ENCODE measurements at places on chromosomes 16 and 17. TPM values are rescaled to one million over a fixed set of nuclear protein-coding genes. Genes with fewer than 3 reads are reported as not detected.

ANKRD40CL gene
- polyA plus RNA-seq: 0.60 TPM

HP gene
- 1.5 TPM for polyA plus RNA-seq

- no peak for DNase-seq
Observed at GRCh38 chr16:14056970-14057369, 14.1 kb upstream of the MRTFB start.

GRCh38 chr17:43984521-43984920 lies 19.9 kb upstream of the NAGS start:
- DNase-seq: no peak

DNA sequence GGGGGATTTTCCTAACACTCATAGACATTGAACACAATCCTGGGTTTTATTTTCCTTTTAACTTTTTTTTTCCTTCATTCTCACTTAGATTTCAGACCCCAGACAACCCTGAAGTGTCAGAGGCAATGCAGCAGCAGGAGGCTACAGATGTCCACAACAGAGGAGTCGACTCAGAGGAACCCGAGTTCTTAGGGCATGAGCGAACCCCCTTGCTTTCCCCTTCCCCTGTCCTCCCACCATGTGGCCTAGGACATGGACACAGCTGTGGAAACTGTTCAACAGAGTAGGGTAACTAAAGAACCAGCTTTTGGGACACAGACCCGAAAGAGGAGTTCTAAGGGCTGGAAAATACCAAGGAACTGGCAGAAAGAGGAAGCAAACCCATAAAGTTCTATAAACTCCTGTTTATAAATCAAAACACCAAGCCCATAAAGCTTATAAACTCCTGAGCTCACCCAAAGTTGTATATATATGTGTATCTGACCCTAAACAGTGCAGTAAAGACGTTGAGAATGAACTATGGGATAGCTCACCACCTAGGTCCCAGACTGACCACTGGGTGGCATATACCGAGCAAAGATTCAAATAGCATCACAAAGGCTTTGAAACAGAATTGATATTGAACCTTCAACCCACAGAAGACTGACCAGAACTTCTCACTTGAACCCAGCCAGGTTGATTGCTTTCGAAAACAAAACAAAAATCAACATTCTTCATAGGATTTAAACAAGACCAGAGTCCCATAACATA lies 33.9 kb downstream of the CMTM4 start:
- DNase-seq: no peak

Data from right lung (tissue), 10 donors.